ENCODE measurements at places on chromosomes 1 and 21.

- DNase-seq: peak; percentile 92
Observed at GRCh38 chr1:202861420-202862132, 27.4 kb downstream of the RABIF start.

- DNase-seq: no peak
Observed at GRCh38 chr1:175138579-175138978, 54.0 kb downstream of the KIAA0040 start.

- DNase-seq: no peak
Observed at GRCh38 chr1:192817246-192817645, 8.4 kb downstream of the RGS2 start.

GRCh38 chr21:43300496-43301408 is 126.2 kb downstream of the SIK1 start:
- no peak for DNase-seq

DNA sequence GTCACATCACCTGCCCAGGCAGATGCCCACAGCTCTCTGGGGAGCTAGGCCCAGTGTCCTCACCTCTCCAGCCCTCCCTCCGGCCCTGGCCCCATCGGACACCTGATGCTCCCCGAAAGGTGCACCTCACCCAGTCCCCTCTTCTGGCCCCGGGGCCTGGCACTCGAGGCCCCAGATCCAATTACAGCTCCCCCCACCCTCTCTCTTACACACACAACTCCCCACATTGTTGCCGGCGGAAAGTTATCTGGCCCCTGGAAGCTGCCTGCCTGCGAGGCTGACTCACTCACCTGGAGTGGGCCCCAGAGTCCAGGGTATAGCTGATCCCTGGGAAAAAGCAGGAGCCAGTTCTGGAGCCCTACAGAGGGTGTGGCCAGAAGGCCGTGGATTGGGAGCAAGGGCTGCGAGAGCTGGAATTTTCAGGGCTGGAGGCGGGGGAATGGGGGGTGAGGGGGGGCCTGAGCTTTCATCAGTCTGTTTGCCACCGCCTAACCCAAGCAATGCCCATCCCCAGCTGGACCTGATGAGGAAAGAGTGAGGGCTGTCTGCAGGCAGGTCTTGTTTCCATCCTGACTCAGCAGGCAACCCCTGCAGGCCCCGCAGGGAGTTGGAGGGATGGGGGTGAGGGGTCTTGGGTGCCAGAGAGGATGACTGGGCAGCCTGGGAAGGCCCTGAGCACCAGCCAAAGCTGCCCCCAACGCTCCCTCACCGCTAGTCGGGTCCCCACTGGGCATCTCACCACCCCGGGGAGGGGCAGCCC is 948 bp downstream of the FBXO2 start:
- DNase-seq: no peak

GRCh38 chr1:150072959-150073358 is 5.4 kb downstream of the VPS45 start:
- peak; percentile 7 for DNase-seq

- DNase-seq: no peak
Observed at GRCh38 chr1:197806718-197807117, 31.4 kb upstream of the DENND1B start.

- no peak for DNase-seq
Observed at GRCh38 chr1:158810311-158810710, 20.8 kb upstream of the MNDA start.

- no peak for DNase-seq
Observed at GRCh38 chr1:202940561-202940960, 13.5 kb upstream of the KLHL12 start.

GRCh38 chr1:244325056-244325758 is 126.5 kb downstream of the ADSS2 start:
- DNase-seq: no peak

DNA sequence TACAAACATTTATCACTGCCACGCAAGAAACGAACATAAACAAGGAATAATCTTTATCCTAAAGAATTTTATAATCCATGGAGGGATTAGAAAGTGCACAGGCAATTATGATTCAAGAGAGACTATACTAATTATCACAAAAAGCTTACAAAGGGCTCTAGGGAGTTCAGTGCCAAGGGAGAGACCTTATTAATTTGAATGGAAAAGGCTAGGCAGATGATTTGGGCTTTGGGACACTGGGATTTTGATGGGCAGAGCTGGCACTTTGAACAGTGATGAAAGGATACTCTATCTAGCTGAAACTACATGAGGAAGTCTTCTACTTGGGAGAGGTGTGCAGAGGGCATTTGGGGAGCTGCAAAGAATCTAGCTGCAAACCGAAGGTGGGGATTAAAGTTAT is 48.9 kb upstream of the IVNS1ABP start:
- DNase-seq: no peak

DNA sequence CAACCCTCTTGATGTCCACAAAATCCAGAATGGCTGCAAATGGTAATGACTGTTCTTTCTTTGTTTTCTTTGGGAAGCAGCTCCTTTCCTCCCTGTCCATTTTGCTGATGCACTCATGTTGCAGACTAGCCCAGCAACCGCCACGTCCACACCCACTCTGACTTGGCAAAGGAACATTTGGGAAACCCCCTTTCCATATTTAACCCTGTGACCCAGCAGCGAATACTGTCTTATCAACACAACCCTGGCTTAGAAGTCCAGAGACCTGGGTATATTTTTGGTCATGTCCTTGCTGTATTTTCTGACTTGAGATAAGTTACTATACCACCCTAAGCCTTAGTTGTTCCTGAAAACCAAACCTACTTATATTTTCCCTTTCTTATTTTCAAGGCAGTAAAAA is 18.1 kb upstream of the SHE start:
- no peak for DNase-seq

DNA sequence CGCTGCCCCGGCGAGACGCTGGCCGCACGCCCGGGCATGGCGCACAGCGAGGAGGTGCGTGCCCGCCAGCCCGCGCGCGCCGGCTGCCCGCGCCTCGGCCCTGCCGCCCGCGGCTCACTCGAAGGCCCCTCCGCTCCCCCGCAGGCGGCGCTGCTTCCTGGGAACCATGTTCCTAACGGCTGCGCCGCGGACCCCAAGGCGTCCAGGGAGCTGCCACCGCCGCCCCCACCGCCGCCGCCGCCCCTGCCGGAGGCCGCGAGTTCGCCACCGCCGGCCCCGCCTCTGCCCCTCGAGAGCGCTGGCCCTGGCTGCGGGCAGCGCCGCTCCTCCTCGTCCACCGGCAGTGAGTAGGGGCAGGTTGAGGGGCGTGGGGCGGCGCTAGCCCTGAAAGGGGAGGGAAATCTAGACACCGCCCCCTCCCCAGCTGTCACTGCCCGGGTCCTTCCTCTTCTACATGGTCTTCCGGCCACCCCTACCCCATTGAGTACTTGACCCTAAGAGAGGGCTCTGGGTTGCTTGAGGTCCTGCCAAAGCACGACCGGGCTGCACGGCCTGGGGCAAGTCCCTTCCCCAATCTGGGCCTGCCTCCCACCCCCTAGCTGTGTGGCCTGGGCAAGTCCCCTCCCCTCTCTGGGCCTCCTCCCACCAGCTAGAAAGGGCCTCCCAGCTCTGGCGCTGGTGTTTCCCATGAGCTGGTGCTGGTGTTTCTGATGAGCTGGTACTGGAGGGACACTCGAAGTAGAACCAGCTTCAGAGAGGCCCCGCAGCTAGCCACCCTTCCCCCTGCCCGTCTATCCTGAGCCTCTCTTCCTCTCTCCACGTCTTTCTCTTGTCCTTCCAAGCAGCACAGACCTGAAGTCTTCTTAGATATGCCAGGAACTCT is 17.0 kb downstream of the TNFRSF25 start:
- DNase-seq: no peak

DNA sequence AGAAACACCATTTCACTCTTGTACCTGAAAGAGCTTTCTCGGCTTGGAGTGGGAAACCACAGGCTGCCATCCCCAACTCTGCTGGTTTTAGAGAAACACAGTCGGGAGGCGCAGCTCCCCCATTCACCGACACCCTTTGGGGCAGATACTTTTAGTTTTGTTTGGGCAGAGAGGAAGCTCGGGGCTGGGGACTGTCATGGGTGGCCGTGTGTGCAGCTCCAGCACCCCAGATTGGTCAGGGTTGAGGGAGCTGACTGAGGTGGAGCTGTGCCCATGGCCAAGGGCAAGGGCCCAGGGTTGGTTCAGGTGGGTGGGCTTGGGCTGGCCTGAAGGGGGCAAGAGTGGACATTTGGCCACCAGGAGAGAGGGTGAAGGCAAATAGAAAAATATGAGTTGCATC is 163.1 kb downstream of the DYRK1A start:
- no peak for DNase-seq

DNA sequence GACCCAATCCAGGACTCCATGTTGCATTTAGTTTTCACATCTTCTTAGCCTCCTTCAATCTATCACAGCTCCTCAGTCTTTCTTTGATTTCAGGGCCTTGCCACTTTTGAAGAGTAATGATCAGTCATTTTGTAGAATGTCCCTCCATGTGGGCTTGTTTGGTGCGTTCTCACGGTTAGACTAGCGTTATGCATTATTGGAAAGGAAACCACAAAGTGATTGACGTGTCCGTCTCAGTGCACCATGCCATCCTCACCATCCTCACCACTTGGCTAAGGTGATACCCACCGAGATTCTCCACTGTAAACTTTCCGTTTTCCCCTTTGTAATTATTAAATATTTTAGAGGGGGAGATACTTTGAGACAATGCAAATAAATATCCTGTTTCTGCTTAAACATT is 59.6 kb upstream of the OLIG2 start:
- no peak for DNase-seq

DNA sequence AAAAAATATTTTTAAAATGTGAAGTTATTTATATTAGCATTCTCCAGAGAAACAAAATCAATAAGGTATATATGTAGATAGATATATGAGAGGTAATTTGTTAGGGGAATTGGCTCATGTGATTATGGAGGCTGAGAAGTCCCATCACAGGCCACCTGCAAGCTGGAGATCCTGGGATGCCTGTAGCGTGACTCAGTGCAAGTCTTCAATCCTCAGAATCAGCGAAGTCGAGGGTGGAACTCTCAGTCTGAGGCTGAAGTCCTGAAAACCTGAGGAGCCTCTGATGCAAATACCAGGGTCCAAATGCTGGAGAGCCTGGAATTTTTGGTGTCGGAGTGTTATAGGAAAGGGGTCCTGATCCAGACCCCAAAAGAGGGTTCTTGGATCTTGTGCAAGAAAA is 658.5 kb downstream of the USP25 start:
- DNase-seq: no peak

- peak; percentile 23 for DNase-seq
Observed at GRCh38 chr1:183630748-183631147, 4.8 kb downstream of the ARPC5 start.

- no peak for DNase-seq
Observed at GRCh38 chr1:41428738-41429640, 55.5 kb downstream of the EDN2 start.

DNA sequence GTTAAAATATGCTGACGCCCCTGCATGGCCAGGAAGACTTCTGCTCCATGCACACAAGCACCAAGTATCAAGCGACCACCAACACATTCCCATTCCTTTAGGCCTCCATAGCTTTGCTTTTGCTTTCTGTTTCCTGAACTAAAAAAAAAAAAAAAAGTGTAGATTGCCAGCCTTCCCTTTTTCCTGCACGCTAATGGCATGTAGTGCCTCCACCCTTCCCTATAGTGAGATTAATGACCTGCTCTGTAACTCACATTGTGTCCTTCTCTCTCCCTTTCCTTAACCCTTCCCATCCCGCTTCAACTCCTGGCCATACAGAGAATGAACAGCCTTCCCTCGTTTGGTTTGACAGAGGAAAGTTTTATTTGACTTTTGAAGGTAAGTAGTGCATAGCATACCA is 57.1 kb upstream of the DYNLT5 start:
- DNase-seq: peak; percentile 16

DNA sequence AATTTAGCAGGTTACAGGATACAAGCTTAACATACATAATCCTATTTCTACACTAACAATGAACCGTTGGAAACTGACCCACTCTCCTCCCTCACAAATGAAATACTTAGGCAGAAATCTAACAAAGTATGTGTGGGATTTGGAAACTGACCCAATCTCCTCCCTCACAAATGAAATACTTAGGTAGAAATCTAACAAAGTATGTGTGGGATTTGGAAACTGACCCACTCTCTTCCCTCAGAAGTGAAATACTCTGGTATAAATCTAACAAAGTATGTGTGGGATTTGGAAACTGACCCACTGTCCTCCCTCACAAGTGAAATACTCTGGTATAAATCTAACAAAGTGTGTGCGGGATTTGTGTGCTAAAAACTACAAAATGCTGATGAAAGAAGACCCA is 60.3 kb downstream of the TRAF5 start:
- DNase-seq: no peak

DNA sequence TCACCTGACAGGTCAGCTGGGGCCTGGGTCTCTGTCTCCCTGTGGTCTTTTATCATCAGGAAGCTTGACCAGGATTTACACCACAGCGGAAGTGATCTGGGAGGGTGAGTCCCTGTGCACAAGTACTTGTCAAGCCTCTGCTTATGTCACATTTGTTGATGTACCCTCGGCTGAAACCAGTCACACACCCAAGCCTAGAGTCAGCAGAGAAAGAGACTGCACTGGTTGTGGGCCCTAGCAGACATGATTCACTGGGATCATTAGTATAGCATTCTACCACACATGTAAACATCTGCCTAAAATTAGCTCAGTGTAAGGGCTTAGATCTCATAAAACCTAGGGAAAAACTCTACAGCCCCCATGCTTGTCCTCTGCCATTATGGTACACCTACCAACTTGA is 79.3 kb upstream of the LAMC2 start:
- no peak for DNase-seq

GRCh38 chr1:110559157-110559556 is 40.2 kb upstream of the KCNA10 start:
- DNase-seq: no peak

DNA sequence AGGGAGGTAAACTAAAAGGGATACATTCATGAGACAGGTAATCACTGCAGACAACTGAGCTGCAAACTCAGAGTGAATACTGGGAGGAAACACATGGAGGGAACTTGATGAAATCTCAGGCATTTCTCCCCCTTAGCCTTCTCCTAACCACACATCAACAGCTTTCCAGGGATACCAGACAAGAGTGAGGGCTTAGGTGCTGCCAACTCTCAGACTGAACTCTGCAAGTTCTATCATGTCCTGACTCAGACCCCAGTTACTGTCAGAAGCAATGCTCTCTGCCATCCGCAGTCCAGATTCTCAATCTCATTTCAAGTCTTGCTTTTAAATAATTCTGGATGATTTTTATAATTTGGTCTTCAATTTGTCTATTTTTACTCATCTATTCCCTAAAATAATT is 267.3 kb downstream of the LTN1 start:
- DNase-seq: no peak

GRCh38 chr1:217049721-217050120 is 326.5 kb upstream of the ESRRG start:
- no peak for DNase-seq

- DNase-seq: no peak
Observed at GRCh38 chr1:207923561-207923960, 12.6 kb upstream of the CD34 start.

DNA sequence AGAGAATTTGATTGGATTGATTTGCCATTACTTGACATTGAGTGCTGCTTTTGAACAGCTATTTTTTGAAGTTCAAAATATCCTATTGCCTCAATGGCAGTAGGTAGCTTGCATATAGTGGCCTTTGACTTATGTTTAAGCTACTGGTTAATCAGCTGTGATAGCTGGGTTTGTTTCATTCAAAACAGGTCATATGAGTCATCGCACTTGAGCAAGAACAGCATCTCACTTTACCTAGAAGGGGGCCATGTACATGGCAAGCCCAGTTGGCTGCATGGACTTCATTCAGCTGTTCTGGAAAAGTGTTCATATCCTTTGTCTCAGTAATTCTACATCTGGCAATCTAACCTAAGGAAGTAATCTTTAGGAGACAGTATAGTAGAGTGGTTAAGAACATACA is 29.0 kb upstream of the ARID1A start:
- DNase-seq: no peak

GRCh38 chr1:66999640-67000400 is 54.1 kb downstream of the SLC35D1 start:
- DNase-seq: peak; percentile 15

GRCh38 chr1:54705153-54705552 is 10.5 kb upstream of the TTC4 start:
- DNase-seq: no peak
